ENCODE measurements at places on chromosomes 7 and 10.

DNA sequence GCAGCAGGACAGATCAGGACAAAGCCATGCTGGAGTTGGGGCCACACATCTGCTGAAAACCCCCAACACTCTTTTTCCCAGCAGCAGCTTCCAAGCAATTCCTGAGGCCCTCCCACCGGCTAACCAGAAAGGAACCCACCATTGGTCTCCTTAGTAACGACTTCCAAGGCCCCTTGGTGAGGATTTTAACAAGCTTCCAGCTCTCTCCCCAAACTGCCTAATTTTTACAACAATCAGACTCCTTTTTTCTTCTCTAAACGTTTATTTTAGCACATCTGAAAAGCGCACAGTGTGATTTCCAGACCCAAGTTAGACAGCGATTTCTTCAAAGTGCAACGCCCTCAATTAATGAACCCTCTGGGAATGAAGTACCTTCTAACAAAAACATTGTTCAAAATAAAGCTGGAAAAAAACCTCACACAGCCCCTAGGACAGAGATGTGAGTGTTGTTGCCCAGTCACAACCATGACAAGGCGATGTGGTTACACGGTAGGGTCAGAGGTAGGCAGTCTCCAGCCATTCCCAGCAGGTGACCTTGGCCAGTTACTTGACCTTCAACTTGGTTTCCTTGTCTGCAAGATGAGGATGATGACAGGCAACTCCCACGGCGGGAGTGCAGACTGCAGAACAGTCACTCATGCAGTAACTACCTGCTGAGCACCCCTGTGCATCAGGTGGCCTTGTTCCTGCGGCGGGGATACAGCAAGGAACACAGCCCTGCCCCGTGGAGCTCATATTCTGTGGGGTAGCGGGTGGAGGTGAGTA, 82.3 kb downstream of the SLIT1 start:
- DNase-seq: no peak

- no peak for DNase-seq
Observed at GRCh38 chr10:63766745-63767137, 245.5 kb downstream of the REEP3 start.

GRCh38 chr10:93403152-93404047, 78.7 kb downstream of the MYOF start:
- no peak for DNase-seq

- no peak for DNase-seq
Observed at GRCh38 chr7:1248143-1248915, 15.7 kb downstream of the UNCX start.

DNA sequence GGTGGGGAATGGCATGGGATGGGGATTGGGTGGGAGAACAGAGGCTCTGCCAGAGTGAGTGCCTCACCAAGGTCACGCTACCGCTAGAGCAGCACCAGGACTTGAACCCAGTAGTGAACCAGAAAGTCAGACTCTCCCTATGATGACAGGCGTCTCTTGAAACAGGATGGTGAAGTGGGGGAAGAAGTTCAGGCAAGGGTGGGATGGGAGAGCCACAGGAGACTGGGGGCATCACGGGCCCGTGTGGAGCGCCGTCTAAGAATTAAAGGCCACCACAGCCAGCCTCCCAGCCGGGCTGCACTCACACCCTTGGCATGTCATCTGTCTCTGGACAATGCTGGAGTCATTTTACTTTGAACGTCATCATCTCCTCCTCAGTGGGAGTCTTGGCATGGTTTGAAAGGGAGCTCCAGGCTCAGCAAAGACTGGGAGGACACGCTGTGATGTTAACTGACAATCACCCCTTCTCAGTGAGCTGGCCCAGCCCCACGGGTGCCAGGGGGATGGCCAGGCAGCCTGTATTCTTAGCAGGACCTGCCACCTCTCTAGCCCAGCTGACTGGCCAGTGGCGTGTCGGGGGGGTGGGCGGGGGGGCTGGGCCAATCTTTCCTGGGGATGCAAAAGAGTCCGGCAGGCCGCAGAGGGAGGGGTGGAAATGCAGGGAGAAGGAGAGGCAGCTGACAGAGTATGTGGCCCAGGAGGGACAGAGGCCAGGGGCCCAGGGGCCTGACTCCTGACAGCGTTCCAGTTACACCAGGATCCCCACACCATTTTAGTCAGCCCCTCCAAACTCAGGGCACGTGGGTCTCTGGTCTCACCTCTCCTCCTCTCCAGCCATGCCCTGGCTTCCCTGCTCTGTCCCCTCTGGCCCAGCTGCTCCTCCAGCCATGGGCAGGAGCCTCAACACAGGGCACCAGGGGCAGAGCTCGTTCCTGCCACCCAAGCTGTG, 96.2 kb downstream of the VOPP1 start:
- peak; percentile 64 for DNase-seq

- no peak for DNase-seq
Observed at GRCh38 chr7:8125680-8126444, 136.1 kb downstream of the ICA1 start.

DNA sequence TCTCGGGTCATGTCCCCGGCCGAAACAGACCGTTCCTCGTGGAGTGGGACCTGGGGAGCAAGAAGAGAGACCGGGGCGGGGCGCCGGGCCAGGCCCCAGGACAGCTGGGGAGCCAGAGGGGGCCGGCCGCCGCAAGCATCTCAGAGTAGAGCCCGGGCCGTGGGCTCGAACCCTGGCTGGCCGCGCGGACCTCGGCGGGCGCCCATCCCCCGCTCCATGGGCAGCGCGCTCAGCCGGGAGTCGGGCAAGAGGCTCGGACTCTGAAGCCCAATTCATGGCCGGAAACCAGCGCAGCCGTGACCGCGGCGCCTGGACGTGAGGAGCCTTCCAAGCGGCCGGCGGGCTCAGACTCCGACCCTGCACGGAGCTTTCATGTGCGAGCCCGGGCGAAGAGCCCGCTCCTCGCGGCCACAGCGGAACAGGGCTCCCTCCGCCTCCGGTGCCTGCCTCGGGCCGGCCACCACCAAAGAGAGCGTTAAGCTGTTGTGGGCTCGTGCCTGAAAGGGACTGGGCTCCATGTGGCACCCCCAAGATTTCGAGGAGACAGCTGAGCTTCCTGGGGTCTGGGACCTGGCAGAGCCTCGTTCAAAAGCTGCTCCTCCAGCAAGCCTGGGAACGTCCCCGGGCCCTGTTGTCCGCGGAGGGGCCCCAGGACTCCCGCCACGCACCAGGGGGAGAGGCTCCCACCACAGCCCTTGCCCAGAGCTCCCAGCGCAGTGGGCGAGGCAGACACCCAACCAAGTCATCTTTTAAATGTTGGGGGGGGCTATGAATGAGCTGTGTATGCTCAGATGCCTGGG, 757 bp upstream of the GRID1 start:
- DNase-seq: no peak

GRCh38 chr10:110356628-110357245, 52.0 kb upstream of the SMNDC1 start:
- DNase-seq: peak; percentile 81

GRCh38 chr10:92284112-92284704, 6.7 kb downstream of the CPEB3 start:
- DNase-seq: no peak

- no peak for DNase-seq
Observed at GRCh38 chr7:2876031-2876731, 32.1 kb upstream of the GNA12 start.

- DNase-seq: no peak
Observed at GRCh38 chr10:72076756-72077155, 11.6 kb downstream of the SPOCK2 start.

GRCh38 chr10:108545921-108546320, 1377.4 kb downstream of the XPNPEP1 start:
- DNase-seq: no peak

DNA sequence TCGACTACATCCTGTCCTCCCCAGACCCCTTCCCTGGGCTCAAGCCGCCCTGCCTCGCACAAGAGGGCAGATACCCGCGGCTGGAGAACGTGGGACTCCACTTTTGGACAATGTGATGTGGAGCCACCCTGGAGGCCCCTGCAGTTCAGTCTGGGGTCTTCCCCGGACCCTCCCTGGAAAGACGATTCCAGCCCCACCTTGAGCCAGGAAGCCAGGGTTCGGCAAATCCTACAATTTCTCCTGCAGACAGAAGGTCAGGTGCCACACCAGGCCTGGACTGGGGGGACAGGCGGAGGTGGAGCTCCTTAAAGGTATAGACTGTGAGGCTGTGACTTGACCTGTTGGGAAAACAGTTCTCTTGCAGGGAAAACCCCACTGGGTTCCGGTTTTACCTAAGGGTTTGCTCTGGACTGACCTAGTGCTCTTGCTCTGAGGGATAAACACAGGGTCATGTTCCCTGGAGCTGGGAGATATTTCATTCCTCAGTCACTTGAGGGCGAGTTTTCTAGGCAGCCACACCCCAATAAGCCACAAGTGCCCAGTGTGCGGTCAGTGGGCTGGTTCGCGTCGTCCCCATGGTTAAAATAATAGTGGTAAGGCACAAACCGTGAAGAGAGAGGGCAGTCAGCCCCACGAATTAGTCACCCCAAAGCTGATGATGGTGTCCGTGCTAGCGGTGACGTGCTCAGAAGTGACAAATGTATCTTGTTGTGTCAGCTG, 1.6 kb downstream of the FOXL3 start:
- no peak for DNase-seq

DNA sequence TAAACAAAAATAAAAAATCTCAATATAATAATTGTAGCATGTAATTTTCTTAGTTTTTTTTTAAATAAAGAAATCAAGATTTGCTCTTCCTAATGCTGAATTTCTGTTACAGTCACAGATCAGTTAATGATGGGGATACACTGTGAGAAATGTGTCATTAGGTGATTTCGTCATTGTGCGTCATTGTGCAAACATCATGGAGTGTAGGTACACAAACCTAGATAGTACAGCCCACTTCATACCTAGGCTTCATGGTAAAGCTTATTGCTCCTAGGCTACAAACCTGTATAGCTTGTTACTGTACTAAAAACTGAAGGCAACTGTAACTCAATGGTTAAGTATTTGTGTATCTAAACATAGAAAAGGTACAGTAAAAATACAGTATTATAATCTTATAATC, 74.4 kb upstream of the LSM8 start:
- no peak for DNase-seq

DNA sequence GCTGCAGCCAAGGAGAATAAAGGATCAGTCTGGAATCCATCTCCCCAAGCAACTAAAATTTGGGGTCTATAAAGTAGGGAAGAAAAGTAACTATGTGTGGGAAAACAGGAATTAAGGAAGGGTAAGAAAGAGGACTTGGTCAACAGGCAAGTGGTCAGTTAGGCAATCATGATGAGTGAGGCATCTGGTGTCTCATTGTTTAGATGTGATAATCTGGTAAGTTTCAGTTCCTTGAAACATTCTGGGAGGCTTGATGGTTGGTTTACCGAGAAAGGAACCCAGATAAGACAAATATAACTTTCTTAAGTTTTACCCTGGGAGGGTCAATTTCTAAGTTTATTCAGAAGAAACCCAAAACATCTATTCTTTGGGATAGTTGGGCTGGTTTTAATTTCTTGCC, 22.3 kb downstream of the HYAL4 start:
- no peak for DNase-seq

GRCh38 chr7:104137971-104138370, 69.8 kb downstream of the ORC5 start:
- peak; percentile 27 for DNase-seq

Data from fibroblast of gingiva (primary cell).